ENCODE measurements at places on chromosomes 2 and 18.
A peak's percentile ranks its signal among the peaks of the same experiment; 100 is the strongest.

GRCh38 chr2:105761931-105762515, 17.3 kb downstream of the NCK2 start:
- no peak for DNase-seq

GRCh38 chr2:140737006-140737405, 1393.8 kb downstream of the LRP1B start:
- DNase-seq, result peak; percentile 64

DNA sequence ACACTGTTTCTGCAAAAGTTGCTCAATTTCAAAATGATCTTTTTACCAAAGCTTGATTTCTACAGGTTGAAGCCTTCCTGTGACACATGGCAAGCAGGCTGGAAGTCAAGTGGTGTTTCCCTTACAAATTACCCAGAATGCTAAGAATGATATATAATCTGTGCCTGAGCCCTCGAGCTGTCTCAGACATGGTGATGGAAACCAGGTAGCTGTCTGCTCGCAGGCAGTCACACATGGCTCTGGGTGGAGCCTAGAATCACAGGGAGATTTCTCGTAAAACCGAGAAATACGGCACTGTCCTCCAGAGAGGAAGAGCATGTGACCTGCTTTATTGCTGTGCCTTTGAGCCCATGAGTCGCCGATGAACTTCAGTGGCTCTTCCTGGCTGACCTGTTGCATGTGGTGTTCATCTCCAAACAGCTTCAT, 392.9 kb downstream of the ZNF521 start:
- DNase-seq, result no peak

GRCh38 chr2:147363181-147363580, 481.6 kb upstream of the ACVR2A start:
- no peak for DNase-seq

DNA sequence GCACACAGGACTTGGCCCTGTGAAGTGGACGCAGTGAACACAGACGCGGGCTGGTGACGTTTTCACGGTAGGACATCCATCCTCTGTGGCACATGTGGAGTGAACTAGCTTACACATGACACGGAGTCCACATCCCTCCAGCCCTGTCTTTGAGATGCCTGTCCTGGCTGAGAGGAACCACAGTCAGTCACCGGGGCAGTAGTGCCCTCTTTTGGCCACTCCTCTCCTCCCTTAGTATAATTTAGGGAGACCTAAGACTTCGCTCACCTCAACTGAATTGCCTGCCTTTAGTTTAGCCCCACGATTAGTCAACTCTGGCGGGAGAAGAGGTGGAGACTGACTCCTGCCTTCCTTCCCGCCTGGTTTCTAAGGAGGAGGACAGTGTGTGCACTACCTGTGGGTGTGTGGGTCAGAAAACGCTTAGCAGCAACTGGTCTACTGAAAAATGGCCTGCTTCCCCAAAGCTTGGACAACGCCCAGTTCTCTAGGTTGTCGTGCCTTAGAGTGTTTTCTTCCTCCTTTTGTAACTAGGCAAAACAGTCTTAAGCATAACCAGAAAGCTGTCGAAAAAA, 70.6 kb downstream of the MBP start:
- DNase-seq, result peak; percentile 79

DNA sequence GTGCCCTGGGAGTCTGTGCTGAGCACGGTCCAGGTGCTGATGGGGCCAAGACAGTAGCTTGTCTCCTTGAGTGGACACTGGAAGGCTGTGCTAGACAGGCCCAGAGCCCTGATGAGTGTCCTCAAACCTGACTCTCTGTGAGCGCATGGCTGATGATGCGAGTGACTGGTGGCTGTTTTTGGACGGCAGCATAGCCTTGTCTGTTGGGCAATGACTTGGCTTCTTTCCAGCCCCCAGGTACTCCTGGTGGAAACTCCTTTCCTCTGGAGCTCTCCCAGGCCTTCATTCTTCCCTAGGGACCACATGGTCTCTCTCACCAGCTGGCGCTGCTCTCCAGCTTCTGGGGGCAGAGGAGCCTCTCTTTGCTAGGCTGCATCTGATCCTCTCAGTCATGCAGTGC, 207.6 kb upstream of the SMIM21 start:
- no peak for DNase-seq

GRCh38 chr2:44247924-44248323, 27.4 kb upstream of the SLC3A1 start:
- no peak for DNase-seq

DNA sequence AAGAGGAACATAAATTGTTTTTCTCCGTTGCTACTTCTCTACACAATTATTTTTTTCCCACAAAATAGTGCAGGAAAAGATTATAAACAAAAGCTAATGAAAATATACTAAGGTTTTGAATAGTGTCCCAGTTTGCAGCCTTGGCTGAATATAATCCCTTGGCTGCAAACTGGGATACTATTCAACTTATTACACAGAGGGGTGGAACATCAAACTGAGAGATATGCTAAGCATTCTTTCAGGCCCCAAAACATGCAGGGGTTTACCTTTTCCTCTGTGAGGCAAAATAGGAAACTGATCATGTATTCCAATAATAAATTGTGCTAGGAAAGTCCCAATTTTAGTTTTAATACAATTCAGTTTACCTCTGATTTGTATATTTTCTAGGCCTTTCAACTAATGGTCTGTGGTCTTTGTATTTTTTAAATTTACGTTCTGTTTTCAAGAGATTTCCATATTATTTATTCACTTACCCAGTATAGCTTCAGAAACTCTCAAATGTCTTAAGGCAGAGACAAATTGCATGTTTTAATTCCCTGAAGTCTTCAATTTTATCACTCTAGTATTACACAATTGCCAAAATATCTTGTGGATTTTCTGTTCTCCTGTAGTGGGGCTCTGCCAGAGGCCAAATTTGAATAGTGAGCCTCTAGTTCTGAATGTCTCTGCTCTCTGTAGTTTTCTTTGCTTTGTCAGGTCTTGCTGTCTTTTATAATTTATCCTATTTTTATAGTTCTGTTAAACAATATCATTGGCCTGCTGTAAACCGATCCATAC, 63.9 kb downstream of the PPP1R1C start:
- no peak for DNase-seq

DNA sequence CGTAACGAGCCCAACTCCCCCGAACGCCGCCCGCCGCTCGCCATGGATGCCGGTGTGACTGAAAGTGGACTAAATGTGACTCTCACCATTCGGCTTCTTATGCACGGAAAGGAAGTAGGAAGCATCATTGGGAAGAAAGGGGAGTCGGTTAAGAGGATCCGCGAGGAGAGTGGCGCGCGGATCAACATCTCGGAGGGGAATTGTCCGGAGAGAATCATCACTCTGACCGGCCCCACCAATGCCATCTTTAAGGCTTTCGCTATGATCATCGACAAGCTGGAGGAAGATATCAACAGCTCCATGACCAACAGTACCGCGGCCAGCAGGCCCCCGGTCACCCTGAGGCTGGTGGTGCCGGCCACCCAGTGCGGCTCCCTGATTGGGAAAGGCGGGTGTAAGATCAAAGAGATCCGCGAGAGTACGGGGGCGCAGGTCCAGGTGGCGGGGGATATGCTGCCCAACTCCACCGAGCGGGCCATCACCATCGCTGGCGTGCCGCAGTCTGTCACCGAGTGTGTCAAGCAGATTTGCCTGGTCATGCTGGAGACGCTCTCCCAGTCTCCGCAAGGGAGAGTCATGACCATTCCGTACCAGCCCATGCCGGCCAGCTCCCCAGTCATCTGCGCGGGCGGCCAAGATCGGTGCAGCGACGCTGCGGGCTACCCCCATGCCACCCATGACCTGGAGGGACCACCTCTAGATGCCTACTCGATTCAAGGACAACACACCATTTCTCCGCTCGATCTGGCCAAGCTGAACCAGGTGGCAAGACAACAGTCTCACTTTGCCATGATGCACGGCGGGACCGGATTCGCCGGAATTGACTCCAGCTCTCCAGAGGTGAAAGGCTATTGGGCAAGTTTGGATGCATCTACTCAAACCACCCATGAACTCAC, 673 bp downstream of the PCBP1 start:
- DNase-seq, result peak; percentile 11

GRCh38 chr2:71474116-71474743, 20.9 kb downstream of the DYSF start:
- peak; percentile 39 for DNase-seq

GRCh38 chr2:99380376-99381010, 43.3 kb downstream of the EIF5B start:
- no peak for DNase-seq

- no peak for DNase-seq
Measured at GRCh38 chr2:229955663-229956062, 33.4 kb downstream of the FBXO36 start.

- no peak for DNase-seq
Measured at GRCh38 chr2:25819597-25820039, 58.7 kb downstream of the ASXL2 start.

- no peak for DNase-seq
Measured at GRCh38 chr2:203535784-203536585, 884 bp upstream of the RAPH1 start.

- DNase-seq, result no peak
Measured at GRCh38 chr2:54858021-54858681, 134.7 kb downstream of the EML6 start.

DNA sequence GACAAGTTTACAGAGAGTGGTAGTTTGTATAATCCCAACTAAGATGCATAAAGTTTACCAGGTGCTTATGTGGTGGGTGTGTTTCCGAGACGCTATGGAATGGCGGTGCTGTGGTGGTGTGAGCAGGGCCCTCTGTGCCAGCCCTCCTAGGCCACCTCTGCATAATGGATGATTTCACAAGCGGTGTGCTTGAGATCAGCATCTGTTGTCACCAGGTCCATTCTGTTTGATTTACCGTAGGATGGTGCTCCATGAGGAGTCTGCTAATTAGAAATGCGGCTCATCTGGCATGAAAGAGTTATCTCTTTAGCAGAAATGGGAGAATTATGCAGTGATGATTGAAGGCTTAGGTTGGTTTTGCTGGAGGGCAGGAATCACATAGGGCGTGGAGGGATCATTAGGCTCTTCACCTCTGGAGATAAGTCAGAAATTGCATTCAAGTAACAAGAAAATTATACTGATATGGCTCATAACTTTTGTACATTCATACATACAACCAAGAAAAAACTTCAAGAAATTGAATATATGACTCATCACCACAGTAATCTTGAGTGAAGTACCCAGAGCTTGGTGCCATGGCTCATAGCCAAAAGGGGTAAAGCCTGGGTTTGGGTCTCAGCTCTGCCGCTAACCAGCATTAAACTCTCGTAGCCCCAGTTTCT, 41.4 kb downstream of the CRIM1 start:
- no peak for DNase-seq

- no peak for DNase-seq
Measured at GRCh38 chr2:67652679-67653078, 255.5 kb downstream of the ETAA1 start.

- DNase-seq, result peak; percentile 24
Measured at GRCh38 chr2:1990151-1990589, 245.9 kb upstream of the PXDN start.

GRCh38 chr2:119327431-119327830, 39.2 kb downstream of the C2orf76 start:
- DNase-seq, result no peak

- DNase-seq, result no peak
Measured at GRCh38 chr2:20468549-20469500, 22.0 kb downstream of the RHOB start.

- no peak for DNase-seq
Measured at GRCh38 chr2:36044411-36044810, 311.2 kb upstream of the CRIM1 start.

DNA sequence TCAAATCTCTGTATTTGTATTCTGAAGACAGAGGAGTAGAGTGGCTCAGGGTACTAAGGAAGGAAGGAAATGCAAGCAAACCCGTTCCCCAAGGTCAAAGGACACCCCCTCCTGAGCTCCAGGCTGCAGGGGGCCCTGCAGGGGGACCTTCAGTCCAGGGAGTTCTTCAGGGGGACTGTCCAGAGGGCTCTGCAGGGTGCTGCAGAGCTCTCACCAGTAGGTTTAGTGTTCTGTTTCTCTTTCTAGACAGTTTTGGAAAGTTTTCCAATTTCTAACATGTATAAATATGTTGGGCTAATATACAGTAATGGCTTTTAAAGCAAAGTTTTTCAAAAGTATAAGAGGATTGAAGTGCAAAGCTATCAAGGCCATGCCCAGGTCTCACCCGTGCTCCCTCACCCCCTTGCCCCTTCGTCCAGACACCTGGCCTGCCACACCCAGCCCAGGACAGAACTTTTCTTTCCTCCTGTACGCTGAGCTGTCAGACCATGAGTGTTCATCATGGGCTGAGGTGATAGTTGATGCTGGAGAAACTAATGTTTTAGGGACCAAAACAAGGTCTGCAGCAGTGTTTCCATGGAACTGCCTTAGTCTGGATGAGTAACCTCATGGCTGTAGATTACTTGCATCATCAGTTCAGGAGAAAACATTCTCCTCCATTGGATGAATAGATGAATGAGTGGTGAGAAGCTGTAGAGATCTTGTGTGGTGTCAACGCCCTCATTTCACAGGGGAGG, 134.2 kb downstream of the GLI2 start:
- DNase-seq, result no peak

- no peak for DNase-seq
Measured at GRCh38 chr2:239000089-239000488, 152.2 kb downstream of the TWIST2 start.

- no peak for DNase-seq
Measured at GRCh38 chr2:176526995-176527901, 258.0 kb downstream of the MTX2 start.

GRCh38 chr2:228105526-228106250, 75.8 kb downstream of the SPHKAP start:
- no peak for DNase-seq

DNA sequence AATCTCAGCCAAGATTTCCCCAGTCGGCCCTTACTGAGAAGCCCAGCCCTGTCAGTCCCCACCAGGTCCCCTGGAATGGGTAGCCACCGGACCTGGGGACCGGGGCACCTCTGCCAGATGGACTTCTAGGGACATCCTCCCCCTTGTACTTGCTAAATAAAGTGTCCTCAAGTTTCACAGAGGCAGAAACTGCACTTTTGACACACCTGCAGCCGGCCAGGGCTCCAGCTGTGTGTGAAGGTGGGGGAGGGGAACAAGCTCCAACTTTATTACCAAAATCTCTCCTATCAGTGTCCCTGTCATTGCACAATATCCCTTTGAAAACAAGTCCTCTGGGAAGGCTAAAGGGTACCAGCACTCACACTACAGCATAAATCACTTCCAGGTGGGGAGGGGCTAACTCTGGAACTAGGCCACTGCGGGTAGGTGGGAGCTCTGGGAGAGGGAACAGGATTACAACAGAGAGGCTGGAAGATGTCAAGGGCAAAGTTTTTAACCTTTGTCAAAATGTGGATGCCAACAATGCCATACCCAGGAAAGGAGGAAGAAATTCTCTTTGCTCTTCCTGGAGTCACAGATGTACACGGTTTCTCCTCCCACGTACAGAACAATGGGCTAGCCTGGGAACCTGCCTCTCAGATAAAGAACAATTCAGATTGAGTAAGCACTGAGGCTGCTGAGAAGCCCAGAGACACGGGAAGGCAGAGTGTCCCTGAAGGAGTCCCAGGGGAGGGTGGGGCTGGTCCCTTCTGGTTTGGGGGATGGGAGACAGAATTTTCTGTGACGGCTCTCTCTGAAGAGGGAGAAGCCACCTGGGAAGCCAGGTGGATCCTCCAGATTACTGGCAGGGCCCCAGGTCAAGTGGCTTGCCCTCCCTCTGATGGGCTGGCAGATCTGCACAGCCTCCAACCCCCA, 11.0 kb downstream of the SDC1 start:
- no peak for DNase-seq

- peak; percentile 82 for DNase-seq
Measured at GRCh38 chr18:13612196-13612997, 114.0 kb downstream of the FAM210A start.

GRCh38 chr2:68412127-68412819, 47.2 kb downstream of the PLEK start:
- DNase-seq, result peak; percentile 71

- DNase-seq, result no peak
Measured at GRCh38 chr2:228447266-228447915, 265.9 kb upstream of the SPHKAP start.

- peak; percentile 95 for DNase-seq
Measured at GRCh38 chr2:226137201-226137811, 662.3 kb downstream of the IRS1 start.

All from MV-4-11 (cell line).